ENCODE measurements at places on chromosomes 12 and 14. TPM values are rescaled to one million over a fixed set of nuclear protein-coding genes. Genes with fewer than 3 reads are reported as not detected.

DNA sequence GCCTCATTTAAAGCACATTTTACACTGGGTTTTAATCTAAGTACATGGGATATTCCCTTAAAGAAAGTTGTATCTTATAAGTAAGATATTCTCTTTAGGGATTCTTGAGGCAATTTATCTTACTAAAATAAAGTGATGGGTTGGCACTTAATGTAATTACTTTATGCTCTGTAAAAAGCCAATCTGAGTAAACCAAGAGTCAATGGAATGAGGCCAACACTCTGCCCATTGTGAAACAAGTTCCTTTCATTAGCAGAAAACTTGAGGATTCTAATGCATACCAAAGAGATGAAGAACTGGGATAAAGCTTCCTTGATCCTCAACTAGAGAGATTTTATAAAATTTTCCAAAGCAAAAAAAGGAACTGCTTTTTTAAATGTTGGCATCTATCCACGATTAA lies 121.2 kb downstream of the METTL25 start:
- H3K4me1 ChIP-seq = no peaks in the 10 kb centered on the region
- no peaks in the 10 kb centered on the region for H3K27me3 ChIP-seq
- no peak overlapping the region for H3K4me3 ChIP-seq
- no peak for DNase-seq

DNA sequence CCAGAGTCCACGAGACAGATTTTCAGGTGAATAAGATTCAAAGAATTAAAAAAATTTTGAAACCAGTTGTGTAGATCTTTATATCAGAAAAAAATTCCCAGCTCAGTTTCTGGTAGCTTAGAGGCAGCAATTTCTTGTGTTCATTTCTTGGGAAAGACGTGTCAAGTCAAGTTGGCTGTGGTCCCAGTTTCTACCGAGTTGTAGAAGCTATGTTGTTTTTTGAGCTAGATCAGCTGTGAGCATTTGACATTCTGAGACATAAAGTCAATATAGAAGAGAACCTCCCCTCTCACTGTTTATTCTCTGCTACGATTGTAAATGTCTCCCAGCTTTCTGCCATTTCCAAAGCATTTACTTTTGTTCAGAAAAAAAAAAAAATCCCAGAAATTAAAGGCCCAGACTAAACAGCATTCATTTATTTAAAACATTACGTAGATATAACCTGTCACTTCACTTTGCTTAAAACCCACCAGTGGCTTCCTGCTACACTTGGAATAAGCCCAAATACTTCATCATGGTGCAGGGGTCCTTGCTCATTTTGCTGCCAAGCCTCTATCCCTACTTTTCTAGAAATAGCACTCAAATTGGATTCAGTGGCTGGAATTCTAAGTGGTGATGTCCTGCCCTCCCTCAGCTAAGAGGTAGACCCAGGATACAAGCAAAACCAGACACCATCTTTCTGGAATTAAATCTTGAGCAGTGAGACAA lies 20.6 kb upstream of the PYGL start:
- peak; percentile 82 for DNase-seq
- no peak overlapping the region for H3K27ac ChIP-seq
- H3K4me1 ChIP-seq = no peaks in the 10 kb centered on the region
- H3K4me3 ChIP-seq = no peak overlapping the region
- H3K27me3 ChIP-seq = no peaks in the 10 kb centered on the region

- H3K36me3 ChIP-seq = no peaks in the 10 kb centered on the region
- no peak overlapping the region for H3K4me3 ChIP-seq
- no peaks in the 10 kb centered on the region for H3K27me3 ChIP-seq
- no peak overlapping the region for H3K27ac ChIP-seq
- H3K4me1 ChIP-seq = no peaks in the 10 kb centered on the region
- DNase-seq = no peak
Observed at GRCh38 chr14:50603565-50603964, 43.6 kb downstream of the ATL1 start.

GRCh38 chr14:54567639-54568561 lies 972 bp downstream of the SAMD4A start:
- H3K36me3 ChIP-seq = no peaks in the 10 kb centered on the region
- H3K4me3 ChIP-seq = peak overlapping the region; percentile 94
- H3K27ac ChIP-seq = peak overlapping the region; percentile 95

DNA sequence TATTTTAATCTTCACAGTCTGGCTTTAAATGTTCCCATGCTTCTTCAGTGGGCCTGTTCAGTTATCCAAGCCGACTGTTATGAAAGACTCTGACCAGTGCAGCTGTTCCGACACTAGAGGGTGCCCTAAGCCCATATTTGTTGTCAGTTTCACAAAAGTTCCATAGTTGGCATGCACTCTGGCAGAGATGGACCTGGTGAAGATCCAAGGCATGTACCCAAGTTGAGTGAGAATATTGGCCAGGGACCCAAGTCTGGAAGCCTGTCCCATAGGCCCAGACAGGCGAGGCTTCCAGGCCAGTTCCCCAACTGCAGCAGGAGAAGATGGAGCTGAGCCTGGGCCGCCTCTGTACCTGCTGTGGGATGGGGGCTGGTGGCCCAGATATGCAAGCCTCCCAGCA lies 27.4 kb upstream of the GUCY2C start:
- no peak overlapping the region for H3K4me3 ChIP-seq
- no peaks in the 10 kb centered on the region for H3K27me3 ChIP-seq
- no peak for DNase-seq
- H3K36me3 ChIP-seq = no peaks in the 10 kb centered on the region
- no peaks in the 10 kb centered on the region for H3K4me1 ChIP-seq

GRCh38 chr14:105059035-105059924 lies 6.0 kb downstream of the GPR132 start:
- DNase-seq = no peak
- no peaks in the 10 kb centered on the region for H3K4me1 ChIP-seq
- H3K4me3 ChIP-seq = no peak overlapping the region
- H3K36me3 ChIP-seq = no peaks in the 10 kb centered on the region
- H3K27me3 ChIP-seq = no peaks in the 10 kb centered on the region

GRCh38 chr14:64438181-64438841 lies 27.0 kb upstream of the AKAP5 start:
- H3K4me3 ChIP-seq = no peak overlapping the region
- no peaks in the 10 kb centered on the region for H3K27me3 ChIP-seq
- DNase-seq = no peak
- peaks cover 3% of the 10 kb centered on the region for H3K4me1 ChIP-seq

DNA sequence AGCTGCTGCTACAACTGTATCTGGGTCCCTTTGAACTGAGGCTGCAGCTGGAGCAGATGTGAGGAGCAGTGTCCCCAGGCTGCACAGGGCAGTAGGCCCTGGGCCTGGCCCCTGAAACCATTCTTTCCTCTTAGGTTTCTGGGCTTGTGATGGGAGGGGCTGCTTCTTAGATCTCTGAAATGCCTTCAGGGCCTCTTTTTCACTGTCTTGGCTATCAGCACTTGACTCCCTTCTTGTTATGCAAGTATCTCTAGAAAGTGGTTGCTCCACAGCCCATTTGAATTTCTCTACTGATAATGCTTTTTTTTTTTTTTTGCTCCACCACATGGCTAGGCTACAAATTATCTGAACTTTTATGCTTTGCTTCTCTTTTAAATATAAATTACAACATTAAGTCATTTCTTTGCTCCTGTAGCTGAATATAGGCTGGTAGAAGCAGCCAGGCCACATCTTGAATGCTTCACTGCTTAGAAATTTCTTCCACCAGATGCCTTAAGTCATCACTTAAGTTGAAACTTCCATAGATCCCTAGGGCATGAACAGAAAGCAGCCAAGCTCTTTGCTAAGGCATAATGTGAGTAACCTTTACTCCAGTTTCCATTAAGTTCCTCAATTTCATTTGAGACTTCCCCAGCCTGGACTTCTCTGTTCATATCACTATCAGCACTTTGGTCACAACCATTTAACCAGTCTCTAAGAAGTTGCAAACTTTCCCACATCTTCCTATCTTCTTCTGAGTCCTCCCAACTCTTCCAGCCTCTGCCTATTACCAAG lies 41.1 kb downstream of the ACSM4 start:
- no peak overlapping the region for H3K4me3 ChIP-seq
- no peak overlapping the region for H3K27ac ChIP-seq
- DNase-seq = no peak

GRCh38 chr12:108240027-108240785 lies 98.9 kb downstream of the CMKLR1 start:
- no peaks in the 10 kb centered on the region for H3K4me1 ChIP-seq
- no peak for DNase-seq
- H3K27me3 ChIP-seq = no peaks in the 10 kb centered on the region
- H3K27ac ChIP-seq = no peak overlapping the region

GRCh38 chr12:86170051-86170450 lies 86.1 kb downstream of the MGAT4C start:
- no peaks in the 10 kb centered on the region for H3K27me3 ChIP-seq
- H3K36me3 ChIP-seq = no peaks in the 10 kb centered on the region
- H3K27ac ChIP-seq = no peak overlapping the region
- H3K4me3 ChIP-seq = no peak overlapping the region
- no peak for DNase-seq

- peaks cover 5% of the 10 kb centered on the region for H3K4me1 ChIP-seq
- H3K27me3 ChIP-seq = no peaks in the 10 kb centered on the region
- no peak overlapping the region for H3K4me3 ChIP-seq
- H3K36me3 ChIP-seq = no peaks in the 10 kb centered on the region
- H3K27ac ChIP-seq = peak overlapping the region; percentile 77
Observed at GRCh38 chr14:88831284-88831683, 6.8 kb downstream of the TTC8 start.

GRCh38 chr14:66239589-66239988 lies 246.6 kb upstream of the CCDC196 start:
- no peak overlapping the region for H3K27ac ChIP-seq
- no peak for DNase-seq
- H3K36me3 ChIP-seq = no peaks in the 10 kb centered on the region
- H3K27me3 ChIP-seq = peaks cover 2% of the 10 kb centered on the region
- no peaks in the 10 kb centered on the region for H3K4me1 ChIP-seq

DNA sequence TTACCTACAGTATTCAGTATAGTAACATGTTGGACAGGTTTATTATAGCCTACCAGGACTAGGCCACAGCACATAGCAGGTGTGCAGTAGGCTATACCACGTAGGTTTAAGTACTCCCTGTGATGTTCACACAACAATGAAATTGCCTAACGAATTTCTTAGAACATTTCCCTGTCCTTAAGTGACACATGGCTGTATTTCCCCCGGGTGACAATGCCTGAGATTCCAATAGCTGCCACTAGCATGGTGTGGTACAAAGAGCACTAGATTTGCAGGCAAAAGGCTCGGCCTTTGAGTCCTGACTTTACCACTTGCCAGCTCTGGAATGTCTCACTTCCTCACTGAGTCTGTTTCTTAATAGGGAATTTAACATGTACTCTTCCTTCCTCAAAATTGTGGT lies 19.7 kb downstream of the PTPN21 start:
- H3K36me3 ChIP-seq = no peaks in the 10 kb centered on the region
- no peak for DNase-seq
- H3K27me3 ChIP-seq = no peaks in the 10 kb centered on the region
- no peak overlapping the region for H3K4me3 ChIP-seq
- H3K27ac ChIP-seq = peak overlapping the region; percentile 44
- peaks cover 1% of the 10 kb centered on the region for H3K4me1 ChIP-seq

- no peak for DNase-seq
- H3K4me3 ChIP-seq = no peak overlapping the region
- no peaks in the 10 kb centered on the region for H3K27me3 ChIP-seq
- no peaks in the 10 kb centered on the region for H3K36me3 ChIP-seq
- H3K27ac ChIP-seq = no peak overlapping the region
Observed at GRCh38 chr12:67026487-67027246, 242.5 kb upstream of the CAND1 start.

- H3K4me1 ChIP-seq = no peaks in the 10 kb centered on the region
- no peaks in the 10 kb centered on the region for H3K27me3 ChIP-seq
- no peaks in the 10 kb centered on the region for H3K36me3 ChIP-seq
- H3K27ac ChIP-seq = no peak overlapping the region
- peak overlapping the region; percentile 89 for H3K4me3 ChIP-seq
- DNase-seq = no peak
Observed at GRCh38 chr12:67651132-67651695, 2.7 kb downstream of the DYRK2 start.

- H3K4me1 ChIP-seq = no peaks in the 10 kb centered on the region
- no peak overlapping the region for H3K27ac ChIP-seq
- H3K36me3 ChIP-seq = no peaks in the 10 kb centered on the region
- H3K27me3 ChIP-seq = no peaks in the 10 kb centered on the region
Observed at GRCh38 chr14:58774531-58774930, 136.8 kb downstream of the DACT1 start.

- H3K4me3 ChIP-seq = no peak overlapping the region
- no peaks in the 10 kb centered on the region for H3K4me1 ChIP-seq
- no peak for DNase-seq
- H3K36me3 ChIP-seq = no peaks in the 10 kb centered on the region
Observed at GRCh38 chr12:40647651-40648050, 44.6 kb upstream of the CNTN1 start.

- H3K4me1 ChIP-seq = no peaks in the 10 kb centered on the region
- peak; percentile 49 for DNase-seq
- H3K27me3 ChIP-seq = no peaks in the 10 kb centered on the region
- peak overlapping the region; percentile 29 for H3K4me3 ChIP-seq
Observed at GRCh38 chr12:4809013-4809448, 88.8 kb downstream of the GALNT8 start.

DNA sequence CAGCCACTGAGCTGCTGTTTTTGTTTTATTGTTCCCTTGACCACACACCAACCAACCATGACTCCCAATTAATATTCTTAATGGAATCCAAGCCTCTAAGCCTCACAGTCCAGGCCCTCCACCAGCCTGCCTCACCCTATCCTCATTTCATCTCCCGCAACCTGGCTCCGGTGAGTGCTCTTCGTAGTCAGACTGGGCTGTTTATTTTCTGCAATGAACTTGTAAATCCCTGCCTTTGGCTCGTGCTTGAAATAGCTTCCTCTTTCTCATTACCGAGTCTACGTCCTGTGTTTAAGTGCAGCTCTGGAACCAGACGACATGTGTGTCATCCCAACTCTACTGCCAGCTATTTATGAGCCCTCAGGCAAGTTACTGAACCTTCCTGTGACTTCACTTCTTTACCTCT lies 12.4 kb upstream of the ETFBKMT start:
- H3K36me3 ChIP-seq = no peaks in the 10 kb centered on the region
- no peak overlapping the region for H3K27ac ChIP-seq
- H3K4me1 ChIP-seq = no peaks in the 10 kb centered on the region
- no peaks in the 10 kb centered on the region for H3K27me3 ChIP-seq
- no peak overlapping the region for H3K4me3 ChIP-seq

The TAS2R9 gene
- total RNA-seq = not detected

The RD3L gene
- not detected for total RNA-seq

The KIF5A gene
- total RNA-seq = 3.5 TPM

The KRT8 gene
- 34.5 TPM for total RNA-seq

The SMIM41 gene
- total RNA-seq = not detected

The LRIG3 gene
- 51.4 TPM for total RNA-seq
